ENCODE measurements at places on chromosomes 7 and 10.

DNA sequence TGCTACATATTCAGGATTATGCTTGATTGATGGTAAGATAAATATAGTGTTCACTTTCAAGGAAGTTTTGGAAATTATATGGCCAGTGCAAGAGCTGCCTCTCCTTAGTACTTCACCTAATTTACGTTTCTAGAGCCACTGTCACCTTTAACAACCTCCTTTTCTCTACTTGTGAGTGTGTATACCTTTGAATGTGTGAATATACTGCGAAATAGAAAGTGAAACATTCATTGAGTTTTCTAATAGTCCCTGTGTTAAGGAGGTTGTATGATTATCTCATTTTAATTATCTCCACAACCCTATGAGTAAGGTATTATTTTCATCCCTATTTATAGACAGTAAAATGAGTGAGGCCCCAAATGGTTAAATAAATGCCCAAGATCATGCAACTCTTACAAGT lies 1050.5 kb downstream of the XPNPEP1 start:
- DNase-seq: no peak

GRCh38 chr10:5860066-5860465 lies 29.6 kb downstream of the ANKRD16 start:
- no peak for DNase-seq

DNA sequence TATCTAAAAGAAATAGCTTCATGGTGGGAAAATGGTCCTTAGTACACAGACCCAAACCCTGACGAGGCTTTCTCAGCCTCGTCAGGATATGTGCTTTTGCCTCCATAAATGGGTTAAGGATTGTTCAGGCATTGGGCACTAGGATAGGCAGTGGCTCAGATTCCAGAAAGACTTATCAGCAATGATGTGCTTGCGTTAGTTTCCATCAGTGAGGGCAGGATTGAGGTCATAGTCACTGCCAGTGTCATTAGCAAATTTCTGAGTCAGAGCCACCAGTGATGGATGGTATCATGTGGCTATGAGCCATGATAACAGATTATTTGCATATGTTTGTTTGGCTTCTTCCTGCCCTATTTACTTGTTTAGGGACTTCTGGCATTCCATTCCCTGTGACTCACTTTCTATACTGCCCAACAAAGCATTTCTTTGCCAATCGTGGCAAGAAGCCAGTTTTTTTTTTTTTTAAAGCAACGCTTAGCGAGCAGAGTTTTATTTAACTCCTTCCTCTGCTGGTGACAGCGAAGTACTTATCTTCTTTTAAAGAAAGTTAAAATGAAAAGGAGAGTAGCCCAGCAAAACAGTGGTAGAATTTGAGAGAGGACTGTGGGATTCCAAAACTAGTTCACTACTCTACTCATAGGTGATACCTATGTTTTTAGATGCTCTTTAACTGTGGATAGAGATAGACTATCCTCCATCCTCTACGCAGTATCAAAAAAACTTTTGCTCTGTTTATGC lies 44.4 kb downstream of the MYPN start:
- peak; percentile 95 for DNase-seq

GRCh38 chr7:112799448-112800120 lies 9.4 kb upstream of the TMEM168 start:
- no peak for DNase-seq

DNA sequence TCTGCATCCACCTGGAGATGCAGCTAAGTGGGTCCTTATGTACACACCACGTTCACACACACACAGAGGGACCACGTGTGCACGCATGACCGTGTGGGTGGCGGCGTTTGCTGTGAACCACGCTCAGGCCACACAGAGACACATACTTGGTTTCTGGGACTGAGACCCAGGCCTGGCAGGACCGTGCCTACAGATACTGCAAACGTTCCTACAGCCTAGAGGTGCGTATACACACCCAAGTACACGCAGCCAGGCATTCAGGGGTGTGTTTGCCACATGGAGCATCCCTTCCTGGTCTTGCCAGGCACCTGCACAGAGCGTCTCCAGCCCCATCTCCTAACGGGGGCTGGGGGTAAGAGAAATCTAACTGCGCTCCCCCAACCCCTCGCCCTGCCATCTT lies 49.0 kb upstream of the GTF2IRD1 start:
- no peak for DNase-seq

DNA sequence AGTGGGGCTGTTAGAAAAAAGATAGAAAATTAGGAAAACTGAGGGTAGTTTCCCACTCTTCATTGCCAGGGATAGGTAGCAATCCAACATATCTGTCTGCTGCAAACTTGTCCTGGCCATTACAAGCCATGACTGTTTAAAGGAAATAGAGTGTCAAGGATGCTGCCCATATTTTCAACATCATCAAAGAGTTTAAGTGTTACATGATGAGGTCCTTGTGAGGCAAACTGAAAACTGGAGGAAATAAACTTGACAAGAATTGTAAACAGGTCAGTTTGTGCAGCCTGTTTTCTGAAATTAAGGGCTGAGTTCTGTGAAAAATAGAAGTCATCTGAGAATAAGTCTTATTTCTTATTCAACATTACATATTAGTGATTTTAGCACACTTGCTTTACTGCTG lies 78.0 kb downstream of the VWDE start:
- DNase-seq: no peak

- no peak for DNase-seq
These were observed 164.9 kb upstream of the TRIM24 start for GRCh38 chr7:138295049-138295637.

DNA sequence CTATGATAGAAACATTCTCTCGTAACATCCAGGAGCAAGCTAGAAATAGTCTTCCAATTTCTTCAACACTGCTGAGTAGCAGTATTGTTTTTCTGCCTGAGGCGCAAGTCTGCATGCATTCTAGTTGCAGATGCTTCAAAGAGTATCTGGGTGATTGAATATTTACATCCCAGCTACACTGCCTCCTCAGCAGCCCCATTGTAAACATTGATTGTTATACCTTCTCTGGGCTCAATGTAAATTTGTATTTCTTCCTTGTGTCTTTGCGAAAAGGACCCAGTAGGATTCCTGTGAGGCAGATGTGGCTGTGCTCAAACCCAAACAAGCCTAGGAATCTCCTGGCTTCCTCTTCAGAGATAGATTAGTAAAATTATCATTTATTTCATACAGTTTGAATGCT lies 320.7 kb downstream of the CDC14C start:
- DNase-seq: no peak

DNA sequence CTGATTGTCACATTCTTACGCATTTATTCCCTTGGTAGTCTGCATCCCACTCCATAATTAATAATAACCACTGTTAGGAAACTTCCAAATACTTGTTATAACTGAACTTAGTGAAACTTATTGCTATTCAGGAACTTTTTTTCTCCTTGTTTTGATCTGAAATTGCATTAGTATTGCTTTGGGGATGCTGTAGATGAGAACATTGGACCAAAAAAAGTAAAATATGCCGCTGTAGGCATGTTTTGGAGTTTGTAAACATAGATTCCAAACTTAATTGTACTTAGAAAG lies 1.7 kb downstream of the PPP1R9A start:
- no peak for DNase-seq

DNA sequence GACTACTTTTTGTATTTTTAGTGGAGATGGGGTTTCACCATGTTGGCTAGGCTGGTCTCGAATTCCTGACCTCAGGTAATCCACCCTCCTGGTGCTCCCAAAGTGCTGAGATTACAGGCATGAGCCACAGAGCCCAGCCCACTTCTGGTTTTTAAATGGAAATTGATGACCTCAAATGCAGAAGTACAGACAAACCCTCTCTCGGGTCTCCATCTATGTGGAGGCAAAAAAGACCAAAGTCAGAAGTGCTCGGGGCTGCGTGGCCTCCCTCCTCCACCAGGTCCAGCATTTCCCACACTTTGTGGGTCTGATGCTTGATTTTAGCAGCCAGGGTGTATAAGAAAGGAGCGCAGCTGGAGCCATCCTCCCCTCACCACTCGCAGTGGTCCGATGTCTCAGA lies 187.3 kb upstream of the AUTS2 start:
- no peak for DNase-seq

- DNase-seq: peak; percentile 84
These were observed 13.7 kb downstream of the UBE3C start for GRCh38 chr7:157152391-157152937.

GRCh38 chr10:47354900-47355299 lies 6.7 kb downstream of the RBP3 start:
- no peak for DNase-seq

GRCh38 chr10:93917821-93918220 lies 24.0 kb downstream of the SLC35G1 start:
- no peak for DNase-seq

DNA sequence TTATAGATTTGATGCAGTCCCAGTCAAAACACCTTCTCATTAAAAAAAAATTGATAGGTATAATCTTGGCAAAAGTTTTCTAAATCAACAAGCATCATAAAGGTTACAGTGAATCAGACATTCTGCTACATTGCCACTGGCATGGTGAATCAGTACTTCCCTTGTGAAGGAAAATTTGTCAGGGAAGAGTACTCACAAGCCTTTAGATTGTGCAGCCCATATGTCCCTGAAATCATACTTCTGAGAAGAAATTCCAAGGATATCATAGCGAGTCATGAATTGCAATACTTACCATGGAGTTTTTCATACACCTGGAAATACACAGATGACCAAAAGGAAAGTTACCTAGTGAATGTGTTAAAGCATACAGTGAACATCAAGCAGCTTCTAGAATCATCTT lies 17.2 kb downstream of the VSTM2A start:
- no peak for DNase-seq

DNA sequence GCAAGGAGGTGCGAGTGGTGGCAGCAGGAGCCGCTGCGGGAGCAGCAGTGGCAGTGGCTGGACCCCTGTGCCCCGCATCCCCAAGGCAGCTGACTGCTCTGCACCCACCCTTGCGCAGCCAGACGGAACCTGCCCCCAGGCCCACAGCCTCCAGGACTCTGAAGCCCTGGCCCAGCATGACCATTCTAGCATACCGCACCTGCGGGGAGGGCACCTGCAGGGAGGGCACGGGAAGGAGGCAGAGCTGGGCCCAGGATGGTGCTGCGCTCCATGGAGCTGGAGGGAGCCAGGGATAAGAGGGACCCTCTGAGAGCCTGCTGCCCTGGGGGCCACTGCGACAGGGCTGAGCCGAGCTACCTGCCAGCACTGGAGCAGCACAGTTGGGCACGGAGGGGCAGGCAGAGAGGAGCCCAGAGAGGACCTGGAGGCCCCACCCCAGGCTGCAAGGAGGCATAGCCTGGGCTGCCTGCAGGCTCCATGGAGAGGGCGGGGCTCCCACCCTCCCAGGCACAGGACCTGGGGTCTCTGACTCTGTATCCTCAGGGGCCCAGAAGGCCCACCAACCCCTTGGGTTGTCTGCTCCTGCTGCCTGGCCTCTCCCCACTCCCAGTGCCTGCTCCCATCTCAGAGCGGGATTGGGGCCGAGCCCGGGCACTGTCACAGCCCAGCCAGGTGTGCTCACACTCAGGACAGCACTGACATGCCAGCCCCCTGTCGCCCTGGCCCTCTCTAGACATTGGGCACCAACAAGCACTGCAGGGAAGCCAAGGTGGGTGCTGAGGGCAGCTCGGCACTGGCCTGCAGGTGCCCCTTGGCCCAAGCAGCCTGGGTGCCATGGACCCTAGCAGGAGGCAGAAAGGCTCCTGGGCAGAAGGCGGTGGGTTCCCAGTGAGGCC lies 87.6 kb downstream of the HTR7 start:
- no peak for DNase-seq

DNA sequence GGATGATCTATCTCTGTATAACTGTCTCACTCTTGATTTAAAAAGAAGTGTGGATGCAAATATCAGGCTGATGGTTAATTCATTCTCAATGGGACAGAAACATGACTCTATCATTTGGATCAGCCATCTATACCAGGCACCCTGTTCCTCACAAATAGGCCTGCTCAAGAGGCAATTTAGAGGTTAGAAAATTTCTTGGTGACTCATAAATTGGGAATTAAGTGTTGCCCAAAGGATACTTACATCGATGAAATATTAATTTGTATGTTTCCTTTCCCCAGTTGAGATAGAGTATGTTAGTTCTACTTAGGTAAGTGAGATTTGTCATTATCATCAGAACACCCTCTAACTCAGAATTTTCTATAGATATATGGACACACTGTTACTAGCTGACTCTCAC lies 57.7 kb downstream of the PRSS58 start:
- no peak for DNase-seq

GRCh38 chr7:45709168-45710042 lies 135.2 kb downstream of the ADCY1 start:
- DNase-seq: no peak

- DNase-seq: no peak
These were observed 19.8 kb upstream of the KDM7A start for GRCh38 chr7:140196361-140197217.

DNA sequence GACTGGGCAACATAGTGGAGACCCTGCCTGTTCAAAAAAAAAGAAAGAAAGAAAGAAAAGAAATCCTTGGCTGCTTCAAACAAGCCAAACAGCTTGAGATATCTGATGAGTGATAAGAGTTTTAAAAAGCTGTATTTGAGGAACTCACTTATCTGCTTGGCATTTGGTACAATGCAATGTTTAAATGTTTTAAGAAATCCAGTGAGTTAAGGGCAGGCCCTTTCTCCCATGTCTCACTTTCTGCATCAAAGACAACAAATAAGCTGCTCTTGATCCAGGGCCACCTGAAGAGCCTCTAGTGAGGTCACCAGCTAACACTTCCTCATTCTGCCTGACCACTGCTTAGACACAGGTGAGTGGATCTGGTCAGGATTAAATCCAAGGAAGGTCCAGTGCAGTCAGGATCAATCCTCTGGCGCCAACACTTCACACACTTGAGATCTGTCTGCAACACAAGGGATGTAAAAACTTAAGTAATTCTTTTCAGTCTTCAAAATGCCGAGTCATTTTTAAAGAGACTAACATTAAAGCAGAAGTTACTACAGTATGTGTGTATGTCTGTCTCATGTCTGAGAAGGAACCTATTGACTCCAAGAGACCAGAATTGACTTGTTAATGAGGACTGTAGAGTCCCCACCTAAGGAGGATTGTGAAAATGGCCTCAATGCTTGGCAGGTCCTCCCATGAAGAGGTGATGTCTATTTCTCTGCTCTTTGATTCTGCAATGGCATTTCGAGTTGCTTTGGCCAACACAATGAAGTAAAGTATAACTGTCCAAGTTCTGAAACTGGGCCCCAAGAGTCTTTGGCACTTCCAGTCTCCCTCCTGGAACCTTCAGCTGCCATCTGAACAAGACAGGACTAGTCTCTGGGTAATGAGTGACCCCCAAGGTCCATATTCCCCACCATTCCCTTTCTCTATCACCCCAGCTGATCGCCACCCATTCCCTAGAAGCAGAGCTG lies 43.1 kb downstream of the CREB3L2 start:
- DNase-seq: no peak

DNA sequence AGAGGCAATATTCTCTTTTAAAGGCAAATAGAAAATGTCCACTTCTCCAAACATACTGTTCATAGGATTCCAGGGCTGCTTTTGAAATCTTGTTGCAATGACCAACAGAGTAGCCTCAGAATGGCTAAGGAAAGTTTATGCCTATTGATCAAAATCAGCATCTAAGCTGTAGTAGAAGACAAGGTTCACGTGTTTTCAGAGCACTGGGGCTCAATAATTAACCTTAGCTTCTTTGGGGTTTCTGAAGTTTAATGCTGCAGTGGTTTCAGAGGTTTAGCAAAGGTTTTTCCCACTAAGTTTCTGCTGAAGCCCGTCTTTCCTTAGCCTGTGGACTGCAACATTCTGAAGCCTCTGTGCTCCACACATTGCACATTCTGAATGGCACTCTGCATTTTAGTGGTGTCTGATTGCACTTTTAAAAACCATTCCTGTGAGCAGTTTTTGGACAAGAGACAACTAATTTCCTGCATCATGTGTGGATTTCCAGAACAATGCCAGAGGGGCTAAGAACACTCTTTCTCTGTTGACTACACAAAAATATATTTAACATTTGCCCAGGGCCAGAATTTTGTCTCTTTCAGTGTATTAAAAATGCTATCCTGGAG lies 342.5 kb downstream of the PTEN start:
- no peak for DNase-seq

- DNase-seq: no peak
These were observed 20.8 kb downstream of the ZDHHC16 start for GRCh38 chr10:97466755-97467154.
